Naive B cell (primary cell): ENCODE measurements at places on chromosomes 5 and 9.

GRCh38 chr5:14245132-14245925 lies 102.2 kb downstream of the TRIO start:
- no peak for DNase-seq

DNA sequence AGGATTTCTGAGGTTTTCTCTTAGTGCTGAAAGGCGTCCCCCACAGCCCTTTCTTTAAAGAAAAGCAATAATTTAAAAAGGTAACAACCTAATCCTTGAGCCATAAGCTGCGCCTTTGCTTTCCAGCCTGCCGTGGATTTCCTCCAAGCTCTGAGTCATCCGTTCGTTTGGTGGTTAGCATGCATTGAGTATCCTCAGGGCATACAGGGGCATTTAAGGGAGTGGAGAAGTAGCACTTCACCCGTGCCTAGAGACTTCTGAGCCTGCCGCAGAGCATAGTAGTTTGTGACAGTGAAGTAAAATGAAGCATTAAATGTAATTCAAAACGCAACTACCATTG lies 892 bp upstream of the TNC start:
- no peak for DNase-seq

DNA sequence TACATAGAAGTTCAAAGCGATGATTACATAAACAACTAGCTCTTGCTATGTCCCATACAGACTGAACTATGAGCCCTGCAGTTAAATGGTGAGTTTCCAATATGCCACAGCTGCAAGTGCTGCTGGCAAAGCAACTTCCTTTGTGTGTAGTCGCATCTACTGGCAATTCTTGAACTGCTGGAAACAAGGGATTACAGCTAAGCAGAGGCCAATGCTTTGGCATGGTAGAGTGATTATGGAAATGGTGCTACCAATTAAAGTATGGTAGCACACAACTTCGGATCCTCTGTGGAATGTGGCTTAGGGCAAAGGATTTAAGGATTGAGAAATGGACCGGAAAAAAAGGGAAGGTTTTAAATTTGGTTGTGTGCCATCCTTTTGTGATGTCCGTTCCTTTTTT lies 856.6 kb downstream of the MAT2B start:
- no peak for DNase-seq

- DNase-seq = no peak
These were observed 32.3 kb upstream of the NTNG2 start for GRCh38 chr9:132129535-132129934.

GRCh38 chr5:167688341-167689130 lies 602.9 kb upstream of the WWC1 start:
- no peak for DNase-seq

DNA sequence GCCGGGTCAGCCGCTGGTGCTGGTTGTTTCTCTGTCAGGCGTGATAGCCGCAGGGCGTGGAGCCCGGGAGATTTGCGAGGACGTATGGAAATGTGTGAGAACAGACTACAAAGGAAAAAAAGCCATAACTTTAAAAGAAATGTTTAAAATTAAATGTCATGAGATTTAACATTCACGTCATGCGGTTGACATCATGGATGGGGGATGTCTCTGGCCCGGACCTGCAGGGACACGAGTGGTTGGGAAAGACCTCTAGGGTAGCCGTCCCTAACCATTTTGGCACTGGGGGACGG lies 643 bp upstream of the RNF130 start:
- no peak for DNase-seq
